ENCODE measurements at places on chromosomes 12 and 14.

DNA sequence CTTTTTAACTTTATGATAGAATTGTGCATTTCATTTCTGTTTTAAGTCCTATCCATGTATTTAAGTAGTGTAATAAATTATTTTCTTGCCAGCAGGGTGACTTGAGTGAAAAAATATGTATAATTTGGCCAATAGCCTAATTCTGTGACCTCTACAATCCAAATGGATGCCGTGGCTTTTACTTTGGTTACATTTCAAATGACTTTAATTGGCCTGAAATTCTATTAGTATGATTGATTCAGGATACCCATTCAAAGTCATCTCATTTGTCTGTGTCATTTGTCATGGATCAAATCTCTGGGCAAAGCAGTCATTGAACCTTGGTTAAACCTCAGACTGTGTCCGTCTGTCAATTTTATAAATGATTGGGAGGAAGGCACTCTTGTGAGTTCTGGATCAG is 29.6 kb downstream of the CRADD start:
- no peak for DNase-seq

DNA sequence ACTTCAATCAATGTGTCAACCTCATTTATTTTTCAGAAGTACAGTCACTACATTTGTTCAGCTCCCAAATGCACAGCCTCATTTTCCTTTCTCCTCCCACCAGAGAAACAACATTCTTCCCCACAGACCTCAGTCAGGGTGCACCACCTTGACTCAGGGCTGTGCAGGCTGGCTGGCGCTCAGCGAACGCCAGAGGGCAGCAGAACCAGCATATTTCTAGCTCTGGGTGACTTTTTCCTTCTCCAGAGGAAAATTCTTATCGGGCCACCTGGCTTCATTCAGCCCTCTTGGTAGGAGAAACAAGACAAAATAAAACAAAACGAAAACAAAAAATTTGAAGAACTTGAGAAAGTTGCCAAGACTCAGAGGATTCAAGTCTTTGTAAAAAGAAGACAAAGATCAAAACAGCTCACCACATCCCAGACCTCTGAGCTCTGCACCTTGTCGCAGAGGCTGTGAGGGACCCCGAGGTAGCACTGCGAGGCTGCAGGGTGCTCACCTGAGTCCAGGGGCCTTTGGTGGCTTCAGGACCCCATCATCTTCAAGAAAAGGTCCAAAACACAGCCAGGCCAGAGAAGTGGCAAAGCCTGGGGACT is 33.7 kb downstream of the PAH start:
- no peak for DNase-seq

DNA sequence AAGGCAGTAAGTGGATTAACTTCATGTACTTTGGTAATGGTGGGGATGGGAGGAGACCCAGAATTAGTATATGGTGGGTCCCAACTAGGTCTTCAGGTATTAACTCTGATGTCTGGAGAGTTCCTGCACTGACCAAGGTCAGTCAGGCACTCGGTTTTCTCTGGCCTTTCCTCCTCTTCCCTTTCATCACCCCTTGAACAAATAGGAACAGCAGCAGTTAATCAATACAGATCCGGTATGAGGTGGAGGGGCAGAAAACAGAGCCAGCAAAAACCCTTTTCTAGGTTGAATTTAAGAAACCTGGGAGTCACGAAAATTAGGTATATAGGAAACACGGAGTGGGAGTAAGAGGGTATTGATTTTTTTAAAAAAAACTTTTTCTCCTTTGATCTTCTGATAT is 4.0 kb downstream of the PFKM start:
- no peak for DNase-seq

- no peak for DNase-seq
These were observed 23.2 kb downstream of the LGALS3 start for GRCh38 chr14:55152052-55152753.

- no peak for DNase-seq
These were observed 71.3 kb downstream of the TSPAN11 start for GRCh38 chr12:30997685-30998440.

DNA sequence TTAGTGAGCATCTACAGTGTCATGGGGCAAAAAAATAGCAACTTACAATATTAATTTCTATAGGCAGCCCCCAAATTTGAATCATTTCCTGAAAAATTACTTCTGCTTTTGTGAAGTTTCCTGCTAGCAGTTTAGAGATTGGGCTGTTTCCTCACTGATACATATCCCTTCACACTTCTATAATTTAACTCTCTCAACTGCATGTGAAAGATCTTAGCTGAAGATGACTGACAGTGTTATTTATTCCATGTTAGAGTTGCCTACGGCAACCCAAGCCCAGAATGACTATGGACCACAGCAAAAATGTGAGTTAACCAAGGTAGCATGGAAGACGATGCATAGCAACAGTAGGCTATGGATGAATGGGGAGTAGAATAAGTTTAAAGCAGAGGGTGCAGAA is at the start of gene KLRG1:
KLRG1 (plus strand) TSS at position 134 of the 400 bp plus-strand sequence; CDS start at position 224, 90 bp downstream.
- no peak for DNase-seq
